ENCODE measurements at places on chromosomes 7 and 10. TPM values are rescaled to one million over a fixed set of nuclear protein-coding genes. Genes with fewer than 3 reads are reported as not detected.

The ETV1 gene
- not detected for total RNA-seq

DNA sequence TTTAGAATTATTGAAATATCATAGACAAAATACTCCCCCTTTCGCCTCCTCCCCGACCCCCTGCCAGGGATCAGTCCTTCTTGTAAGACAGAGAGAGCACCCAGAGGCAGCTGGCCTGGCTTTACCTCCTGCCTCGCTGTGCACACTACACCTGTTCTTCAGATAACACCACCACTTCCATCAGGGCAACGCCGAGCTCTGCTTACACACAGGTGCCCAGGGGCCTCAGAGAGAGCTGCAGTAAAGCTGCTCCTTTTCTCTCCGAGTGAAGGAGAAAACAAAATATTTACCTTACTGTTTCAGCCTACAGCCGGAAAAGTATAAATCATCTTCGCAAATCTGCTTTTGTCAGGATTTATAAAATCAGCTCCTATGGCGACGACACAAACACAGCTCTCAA is 80.7 kb downstream of the HIPK2 start:
- DNase-seq = no peak

DNA sequence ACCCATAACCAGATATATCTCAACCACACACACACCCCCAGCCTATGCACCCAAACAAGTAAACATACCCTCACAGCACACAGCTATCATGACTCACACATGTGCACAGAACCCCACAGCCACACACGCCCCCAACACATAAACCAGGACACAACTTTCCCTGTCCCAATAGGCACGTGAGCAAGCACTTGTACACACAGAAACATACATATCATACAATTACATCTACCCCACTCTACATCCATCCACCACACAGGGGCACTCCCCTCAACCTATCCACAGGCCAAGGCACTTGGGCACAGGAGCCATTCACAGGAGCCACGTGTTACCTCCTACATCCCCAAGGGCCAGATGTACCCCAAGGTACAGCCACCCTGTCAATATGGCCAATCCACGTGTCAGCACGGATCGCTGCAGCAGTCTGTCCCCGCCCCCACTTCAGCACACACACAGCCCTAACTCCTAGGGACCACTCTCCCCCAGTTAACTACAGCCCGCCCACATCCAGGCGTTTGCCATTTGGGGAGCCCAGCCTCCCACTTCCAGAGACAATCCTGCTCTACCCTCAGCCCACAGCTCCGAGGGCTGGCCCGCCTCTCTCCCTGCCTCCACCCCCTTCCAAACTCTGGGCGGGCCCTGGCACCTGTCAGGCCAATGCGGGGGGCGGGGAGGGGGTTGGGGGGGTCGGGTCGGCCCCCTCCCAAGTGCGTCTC is 163.5 kb downstream of the SH3PXD2A start:
- DNase-seq = peak; percentile 27

GRCh38 chr10:29968585-29968984 is 90.8 kb downstream of the JCAD start:
- no peak for DNase-seq

- no peak for DNase-seq
Observed at GRCh38 chr7:116522247-116522646, 2.6 kb upstream of the CAV1 start.

- DNase-seq = no peak
Observed at GRCh38 chr10:115026746-115027140, 66.4 kb upstream of the ATRNL1 start.
